ENCODE measurements at places on chromosomes 6 and 20.

- DNase-seq: peak; percentile 66
Observed at GRCh38 chr6:35206346-35206745, 7.4 kb upstream of the SCUBE3 start.

DNA sequence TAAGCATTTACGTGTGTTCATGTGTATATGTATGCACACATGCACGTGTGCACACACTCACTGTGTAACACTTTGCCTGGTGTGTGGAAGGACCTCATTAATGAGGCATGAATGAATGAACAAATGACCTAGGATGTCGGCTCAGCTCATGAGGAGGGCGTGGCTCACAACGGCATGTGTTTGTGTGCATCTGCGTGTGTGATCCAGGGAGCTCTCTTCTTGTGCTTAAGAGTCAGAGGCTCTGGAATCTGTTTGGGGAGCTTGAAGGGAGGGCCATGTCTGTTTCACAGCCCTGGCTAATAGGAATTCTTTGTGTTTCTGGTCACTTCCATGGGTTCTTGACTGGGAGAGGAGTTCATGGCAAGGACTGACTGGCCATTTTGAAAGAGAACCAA, 32.7 kb downstream of the TOX2 start:
- DNase-seq: peak; percentile 51

GRCh38 chr6:46583081-46583480, 69.5 kb downstream of the CYP39A1 start:
- no peak for DNase-seq

DNA sequence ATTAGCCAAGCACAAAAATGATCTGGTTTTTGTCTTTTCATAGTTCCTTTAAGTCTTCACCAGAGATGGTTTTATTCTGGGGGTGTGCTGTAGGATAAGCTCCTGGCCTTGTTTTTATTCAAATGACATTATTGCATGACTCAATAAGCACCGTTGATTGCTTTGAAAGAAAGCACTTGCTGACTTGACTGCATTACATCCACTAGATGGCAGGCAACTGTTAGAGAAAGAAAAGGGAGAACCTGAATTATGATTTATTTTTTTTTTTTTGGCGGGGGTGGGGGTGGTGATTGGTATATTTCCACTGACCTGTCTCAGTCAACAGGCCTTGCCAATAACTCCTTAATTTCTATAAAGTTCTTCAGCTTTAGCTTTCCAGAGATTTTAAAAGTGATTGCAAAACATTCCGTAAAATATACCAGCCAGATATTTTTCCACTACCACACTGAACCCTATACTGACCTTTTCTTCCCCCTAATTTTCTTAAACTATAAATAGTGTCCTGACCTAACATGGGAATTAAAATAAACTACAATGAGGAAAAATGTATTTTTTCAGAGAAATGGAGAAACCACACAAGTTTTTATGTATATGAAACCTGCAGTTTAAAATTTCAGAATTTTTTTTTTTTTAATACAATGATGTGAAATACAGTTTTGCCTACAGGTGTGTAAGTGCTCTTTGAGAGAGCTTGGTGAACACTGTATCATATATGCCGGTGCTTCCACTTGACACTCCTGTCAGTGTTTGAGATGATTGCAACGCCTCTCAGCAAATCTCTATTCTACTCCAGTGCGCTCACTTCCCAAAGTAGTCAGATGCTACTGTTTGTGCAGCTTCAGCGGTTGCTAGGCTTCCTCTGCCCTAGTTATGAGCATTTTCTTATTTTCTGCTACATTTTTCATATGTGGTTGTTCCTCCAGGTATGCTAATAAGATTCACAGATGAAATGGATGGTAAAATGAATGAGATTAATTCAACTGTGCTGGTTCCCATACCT, 274.3 kb downstream of the CD109 start:
- peak; percentile 89 for DNase-seq

DNA sequence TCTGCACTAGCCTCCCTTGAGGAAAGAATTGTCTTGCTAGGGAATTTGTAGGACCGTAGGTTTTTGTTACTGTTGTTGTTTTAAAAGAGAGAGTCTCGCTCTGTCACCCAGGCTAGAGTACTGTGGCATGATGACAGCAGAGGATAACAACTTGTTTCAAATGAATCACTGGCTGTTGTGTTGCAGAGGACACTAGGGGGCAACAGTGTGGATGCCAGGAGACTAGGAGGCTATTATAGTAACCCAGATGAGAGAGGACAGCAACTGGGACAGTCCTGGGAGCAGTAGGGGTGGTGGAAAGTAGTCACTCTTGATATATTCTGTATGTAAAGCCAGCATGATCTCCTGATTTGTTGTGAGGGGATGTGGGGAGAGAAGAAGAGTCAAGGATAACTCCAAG, 41.8 kb upstream of the LAMA4 start:
- peak; percentile 77 for DNase-seq

GRCh38 chr6:149474108-149474935, 10.5 kb downstream of the ZC3H12D start:
- no peak for DNase-seq

- DNase-seq: no peak
Observed at GRCh38 chr6:56664029-56664428, 21.3 kb upstream of the DST start.

- peak; percentile 69 for DNase-seq
Observed at GRCh38 chr6:22906091-22906549, 336.8 kb downstream of the HDGFL1 start.

GRCh38 chr6:17820055-17820454, 113.3 kb upstream of the NUP153 start:
- DNase-seq: no peak

- DNase-seq: no peak
Observed at GRCh38 chr6:150353445-150353844, 15.4 kb upstream of the IYD start.
